Fibroblast of skin of left biceps (primary cell): ENCODE measurements at places on chromosomes 13 and 19.

GRCh38 chr13:111862836-111863815 is 203.8 kb upstream of the SOX1 start:
- DNase-seq: no peak

- no peak for DNase-seq
Observed at GRCh38 chr19:38425810-38426466, at the start of gene RASGRP4. RASGRP4 (minus strand) TSS chr19:38426219; CDS start chr19:38426091, 128 bp downstream.

DNA sequence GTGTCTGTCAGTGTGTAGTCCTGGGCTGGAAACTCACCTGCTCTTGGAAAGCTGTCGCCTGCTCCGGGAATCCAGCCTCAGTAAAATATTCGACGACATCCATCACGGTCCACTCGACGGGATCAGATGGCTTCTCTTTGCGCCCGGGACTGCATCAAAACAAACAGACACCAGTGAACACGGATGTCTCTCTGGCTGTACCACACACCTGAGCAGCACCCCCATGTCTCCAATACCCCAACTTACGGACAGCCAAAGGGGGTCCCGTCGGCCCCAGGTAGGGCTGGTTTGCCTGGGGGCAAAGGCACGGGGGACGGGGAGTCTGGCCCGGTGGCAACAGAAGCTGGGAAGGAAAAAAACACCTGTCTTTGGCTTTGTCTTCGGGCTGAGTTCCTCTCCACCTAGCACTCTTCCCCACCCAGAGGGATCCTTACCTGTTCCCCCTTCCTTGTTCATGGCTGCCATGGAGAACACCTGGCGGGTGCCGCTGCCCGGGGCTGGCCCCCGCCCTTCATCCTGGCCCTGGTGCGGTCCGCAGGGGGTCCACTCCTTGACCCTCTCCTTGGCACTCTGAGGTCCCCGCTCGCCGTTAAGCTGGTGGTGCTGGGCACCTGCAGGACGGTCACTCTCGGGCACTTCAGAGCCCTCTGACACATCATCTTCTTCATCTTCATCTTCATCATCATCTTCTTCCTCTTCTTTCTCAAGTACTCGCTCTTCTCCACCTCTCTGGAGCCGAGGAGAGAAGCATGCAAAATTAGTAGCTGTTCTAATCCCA is 1.7 kb downstream of the SAMD1 start:
- DNase-seq: no peak

- no peak for DNase-seq
Observed at GRCh38 chr19:38009650-38010242, 102.7 kb downstream of the SIPA1L3 start.

GRCh38 chr13:33087790-33088189 is 71.6 kb downstream of the KL start:
- no peak for DNase-seq

DNA sequence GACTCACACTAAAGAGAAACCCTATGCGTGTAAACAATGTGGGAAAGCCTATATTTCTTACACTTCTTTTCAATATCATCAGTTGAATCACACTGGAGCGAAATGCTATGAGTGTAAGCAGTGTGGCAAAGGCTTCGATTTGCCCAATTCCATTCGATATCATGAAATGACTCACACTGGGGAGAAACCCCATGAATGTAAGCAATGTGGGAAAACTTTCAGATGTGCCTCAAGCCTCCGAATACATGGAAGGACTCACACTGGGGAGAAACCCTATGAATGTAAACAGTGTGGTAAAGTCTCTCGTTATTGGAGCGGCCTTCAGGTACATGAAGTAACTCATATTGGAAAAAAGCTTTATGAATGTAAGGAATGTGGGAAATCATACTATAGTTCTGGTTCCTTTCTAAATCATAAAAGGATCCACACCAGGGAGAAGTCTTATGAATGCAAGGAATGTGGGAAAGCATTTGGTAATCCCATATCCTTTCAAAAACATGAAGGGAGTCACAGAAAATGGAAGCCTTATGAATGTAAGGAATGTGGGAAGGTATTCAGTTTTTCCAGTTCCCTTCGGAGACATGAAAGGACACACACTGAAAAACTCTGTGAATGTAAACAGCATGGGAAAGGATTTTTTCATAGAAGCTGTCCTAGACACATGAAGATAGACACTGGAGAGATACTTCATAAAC is 28.1 kb downstream of the ZNF20 start:
- DNase-seq: no peak

GRCh38 chr13:103510007-103510535 is 443.9 kb upstream of the SLC10A2 start:
- no peak for DNase-seq

DNA sequence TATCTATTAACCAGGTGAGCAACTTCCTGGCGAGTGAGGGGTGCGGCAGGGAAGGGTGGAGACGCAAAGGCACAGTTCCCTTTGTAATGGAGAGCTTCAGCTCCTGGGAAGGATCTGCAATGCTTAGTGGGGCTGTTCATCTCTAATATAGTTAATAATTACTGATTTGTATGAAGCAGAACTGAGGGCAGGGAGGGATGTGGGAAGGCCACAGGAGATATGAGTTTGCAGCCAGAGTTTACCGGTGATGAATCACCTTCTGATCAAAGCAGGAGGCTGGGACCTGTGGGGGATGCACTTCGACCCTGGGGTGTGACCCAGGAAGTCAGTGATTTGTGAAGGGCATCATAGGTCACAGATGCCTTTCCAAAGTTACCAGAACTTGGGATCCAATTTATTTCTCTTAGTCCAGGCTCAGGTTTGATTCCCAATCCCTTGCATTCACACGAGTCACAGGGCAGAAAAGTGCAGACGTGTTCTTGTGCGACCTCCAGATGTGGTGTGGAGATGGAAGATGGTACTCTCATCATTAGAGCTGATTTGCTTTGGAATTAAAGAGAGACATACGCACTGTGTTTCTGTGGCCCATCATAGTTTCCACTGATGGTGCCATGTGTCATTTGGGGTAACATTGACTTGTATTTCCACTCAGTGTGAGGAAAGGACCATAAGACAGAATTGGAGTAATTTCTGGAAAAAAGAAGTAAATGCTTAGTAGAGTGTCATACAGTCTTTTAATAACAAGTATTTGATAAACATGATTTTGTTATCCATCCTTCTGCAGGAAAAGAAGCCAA is 55.0 kb downstream of the LRCH1 start:
- no peak for DNase-seq

DNA sequence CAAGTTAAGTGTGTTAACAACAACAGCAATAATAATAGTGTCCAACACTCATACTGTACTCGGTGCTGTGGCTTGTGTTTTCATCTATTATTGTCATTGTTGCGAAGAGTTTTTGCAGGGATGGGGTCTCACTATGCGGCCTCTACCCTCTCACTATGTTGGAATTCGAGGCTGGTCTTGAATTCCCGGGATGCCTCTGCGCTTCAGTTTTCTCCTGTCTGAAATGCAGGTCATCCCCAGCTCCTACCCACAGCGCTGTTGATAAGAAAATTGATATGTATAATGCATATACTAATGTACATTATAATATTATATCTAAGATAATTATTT is 4.9 kb upstream of the SBK3 start:
- no peak for DNase-seq

GRCh38 chr19:43731346-43731745 is 15.5 kb downstream of the IRGC start:
- no peak for DNase-seq

- DNase-seq: no peak
Observed at GRCh38 chr13:89610331-89610730, 1737.2 kb upstream of the MIR17HG start.

DNA sequence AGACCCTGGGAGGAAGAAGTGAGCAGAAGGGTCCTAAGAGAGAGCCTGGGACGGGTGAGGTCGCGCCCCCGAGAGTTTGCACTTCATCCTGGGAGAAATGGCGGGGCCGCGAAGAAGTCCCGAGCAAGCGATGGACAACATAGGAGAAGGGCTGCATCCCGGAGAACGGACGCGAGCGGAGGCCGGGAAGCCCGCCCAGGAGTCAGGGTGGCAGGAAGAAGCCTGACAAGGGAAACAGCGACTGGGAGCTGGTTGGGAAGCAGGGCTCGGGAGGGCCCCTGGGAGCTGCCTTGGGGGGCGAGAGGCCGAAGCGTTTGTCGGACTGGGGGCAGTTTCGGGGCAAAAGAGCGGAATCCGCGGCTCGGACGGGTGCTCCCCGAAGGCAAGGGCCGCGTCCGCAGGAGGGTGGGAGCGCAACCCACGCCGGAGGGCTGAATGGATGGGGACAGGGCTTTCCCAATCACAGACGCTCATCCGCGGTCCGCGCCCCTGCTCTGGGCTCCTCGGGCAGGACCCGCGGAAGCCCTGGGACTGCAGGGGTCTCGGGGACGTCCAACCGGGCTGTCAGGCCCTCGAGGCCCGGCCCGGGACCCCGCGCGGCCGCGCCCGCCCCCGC is 469 bp downstream of the ABHD17A start:
- no peak for DNase-seq

DNA sequence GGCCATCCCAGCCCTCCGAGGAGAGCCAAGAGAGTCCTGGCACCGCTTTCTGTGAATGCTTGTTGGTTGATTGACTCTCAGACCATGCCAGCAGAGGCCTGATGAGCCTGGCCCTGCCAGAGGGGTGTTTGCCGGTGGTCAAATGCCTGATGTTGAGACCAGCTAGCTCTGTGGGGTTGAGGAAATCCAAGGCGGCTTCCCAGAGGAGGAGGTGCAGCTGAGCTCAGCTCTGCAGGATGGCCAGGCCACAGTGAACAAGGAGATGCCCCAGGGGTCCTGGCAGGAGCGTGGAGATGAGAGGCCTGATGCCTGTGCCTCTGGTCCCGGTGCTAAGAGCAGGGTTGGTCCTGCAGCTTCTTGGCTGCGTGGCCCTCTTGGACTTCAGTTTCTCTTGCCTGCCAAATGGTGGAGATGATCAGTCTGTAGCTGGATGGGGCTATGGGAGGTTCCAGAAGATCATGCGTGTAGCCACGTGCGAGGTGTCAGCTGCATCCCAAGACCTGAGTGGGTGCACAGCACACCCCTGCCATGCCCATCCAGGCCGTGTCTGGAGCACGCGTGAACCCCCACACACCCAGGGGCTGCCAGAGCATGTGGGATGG is 16.8 kb downstream of the NFIC start:
- DNase-seq: no peak

DNA sequence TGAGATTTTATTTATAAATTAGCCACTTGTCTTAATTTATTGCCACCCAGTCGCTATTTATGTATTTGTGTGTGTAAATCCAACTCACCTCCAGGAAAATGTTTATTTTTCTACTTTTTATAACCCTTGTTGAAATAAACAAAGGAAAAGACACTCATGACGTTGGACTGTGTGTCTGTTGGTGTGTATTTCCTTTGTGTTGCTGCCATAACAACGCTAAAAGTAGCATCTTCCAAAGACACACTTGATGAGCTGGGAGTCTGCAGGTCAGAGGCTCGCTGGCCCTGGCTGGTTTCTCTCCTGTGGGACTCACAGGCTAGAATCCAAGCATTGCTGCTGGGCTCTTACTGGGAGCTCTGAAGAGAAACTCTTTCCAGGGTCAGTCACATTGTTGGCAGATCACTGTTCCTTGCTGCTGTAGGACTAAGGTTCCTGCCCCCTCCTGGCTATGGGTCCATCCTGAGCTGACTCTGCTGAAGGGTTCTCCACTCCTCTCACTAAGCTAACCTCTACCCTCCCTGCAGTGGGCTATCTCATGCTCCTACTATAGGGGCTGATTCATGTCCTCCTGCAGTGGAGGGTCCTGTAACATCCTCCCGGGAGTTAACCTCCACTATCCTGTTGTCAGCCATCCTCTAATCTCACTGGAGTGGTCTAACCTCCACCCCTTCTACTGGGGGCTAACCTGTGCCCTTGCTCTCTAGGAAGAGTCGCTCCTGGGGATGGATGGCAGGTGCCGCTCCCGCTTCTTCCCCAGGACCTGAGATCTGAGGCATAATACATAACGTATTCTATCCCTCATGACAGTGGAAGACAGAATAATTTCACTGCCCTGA is 2.1 kb downstream of the IFNL2 start:
- DNase-seq: no peak

GRCh38 chr19:16375157-16375935 is 50.7 kb downstream of the KLF2 start:
- DNase-seq: no peak

DNA sequence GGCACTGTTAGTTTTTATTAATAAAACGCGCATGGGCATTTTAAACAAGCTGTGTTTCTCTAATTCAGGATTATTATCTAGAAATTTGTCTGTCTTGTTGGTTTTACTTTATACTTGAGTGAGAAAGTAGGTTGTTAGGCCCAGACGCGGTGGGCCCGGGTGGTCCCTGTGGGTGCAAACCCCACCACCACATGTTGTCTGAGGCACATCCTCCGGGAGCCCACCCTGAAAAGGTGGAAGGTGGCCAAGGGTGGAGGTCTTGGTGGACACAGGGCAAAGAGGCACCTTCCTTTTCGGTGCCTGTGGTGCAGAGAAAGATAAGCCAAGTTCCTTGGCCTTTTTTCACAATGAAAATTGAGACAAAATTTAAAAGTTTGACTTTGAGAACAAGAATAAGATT is 16.6 kb downstream of the ATP4B start:
- no peak for DNase-seq

DNA sequence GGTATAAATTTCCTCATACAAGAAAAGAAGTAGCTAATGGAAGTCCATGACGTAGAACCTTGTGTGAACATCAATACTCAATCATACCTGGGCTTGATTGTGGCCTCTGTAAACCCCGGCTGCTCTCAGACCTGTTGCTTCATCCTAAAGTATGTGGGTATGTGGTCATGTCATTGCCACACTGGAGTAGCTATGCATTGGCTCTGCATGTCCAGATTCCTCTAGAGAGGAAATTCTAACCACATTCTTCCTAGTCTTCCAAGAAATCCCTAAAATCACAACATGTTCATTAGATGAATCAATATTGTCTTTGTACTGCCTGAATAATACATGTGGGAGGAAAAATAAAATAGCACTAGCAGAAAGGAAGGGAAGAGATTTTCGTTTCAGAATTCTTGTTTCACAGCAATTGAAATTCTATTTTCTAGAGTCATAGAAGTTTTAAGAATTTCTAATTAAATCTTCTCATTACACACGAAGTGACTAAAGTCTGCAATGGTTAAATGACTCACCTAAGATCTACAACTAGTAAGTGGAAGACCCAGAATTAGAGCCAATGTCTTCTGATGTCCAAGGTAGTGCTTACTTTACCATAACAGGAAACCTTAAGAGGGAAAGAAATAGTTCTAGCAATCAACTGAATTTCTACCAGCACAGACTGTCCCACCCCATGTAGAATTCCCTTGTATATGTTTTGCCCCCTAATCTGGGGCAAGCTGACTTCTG is 28.0 kb downstream of the RXFP2 start:
- peak; percentile 82 for DNase-seq

GRCh38 chr13:36885901-36886300 is 34.1 kb downstream of the SMAD9 start:
- no peak for DNase-seq

DNA sequence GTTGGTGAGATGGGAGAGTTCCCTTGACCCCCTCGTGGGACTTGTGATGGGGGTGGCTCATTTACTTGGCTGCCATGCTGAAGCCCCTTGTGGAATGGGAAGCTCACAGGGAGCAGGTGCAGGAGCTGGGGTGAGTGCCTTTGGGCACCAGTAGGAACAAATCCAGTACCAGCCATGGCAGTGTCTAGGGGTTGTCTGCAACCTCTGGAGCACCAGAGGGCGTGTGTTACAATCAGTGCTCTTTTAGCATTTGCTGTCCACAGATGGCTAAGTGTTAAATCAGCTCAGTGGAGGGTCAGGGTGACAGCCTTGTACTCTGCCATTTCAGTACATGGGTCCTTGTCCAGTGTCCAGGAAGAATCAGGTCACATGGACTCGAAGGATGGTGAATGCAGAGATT is 75.6 kb downstream of the ATP8A2 start:
- DNase-seq: no peak
